ENCODE measurements at places on chromosomes 11 and 22.

GRCh38 chr22:25478528-25478927 lies 85.9 kb upstream of the GRK3 start:
- DNase-seq: no peak

DNA sequence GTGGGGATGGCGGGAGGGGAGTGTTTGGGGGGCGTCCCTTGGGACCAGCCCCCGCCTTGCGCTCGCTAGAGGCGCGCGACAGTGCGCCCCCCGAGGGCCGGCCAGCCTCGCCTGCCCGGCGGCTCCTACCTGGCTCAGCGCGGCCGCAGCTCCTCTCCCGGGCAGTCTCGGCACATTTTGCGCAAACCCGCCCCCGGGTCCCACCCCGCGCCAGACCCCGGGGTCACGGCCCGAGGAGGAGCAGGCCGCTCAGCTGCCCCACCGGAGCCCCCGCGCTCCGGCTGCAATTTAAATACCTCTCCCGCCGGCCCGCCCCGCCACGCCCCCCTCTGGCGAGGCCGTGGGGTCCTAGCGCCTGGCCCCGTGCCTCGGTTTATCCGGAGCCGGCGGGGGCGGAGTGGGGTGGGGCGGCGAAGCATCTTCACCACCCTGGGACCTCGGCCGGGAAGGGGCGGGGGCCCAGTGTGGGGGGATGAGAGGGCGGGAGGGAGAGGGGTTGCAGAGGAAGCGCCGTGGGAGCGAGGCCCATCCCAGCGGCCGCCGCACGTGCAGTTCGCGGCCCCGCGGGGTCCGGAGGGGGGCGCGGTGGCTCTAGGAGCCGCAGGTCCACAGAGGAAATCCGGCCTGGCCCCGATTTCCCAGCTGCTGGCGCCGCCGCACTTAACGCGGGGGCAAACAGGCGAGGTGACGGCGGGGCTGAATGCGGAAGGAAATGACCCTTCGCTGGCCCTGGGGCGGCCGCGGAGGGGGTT lies at the start of gene LRRC32:
Gene LRRC32 (minus strand): TSS at position 263 of the 752 bp plus-strand sequence. CDS start 4,793 bp downstream, outside the sequence.
- DNase-seq: no peak

GRCh38 chr22:47784991-47785390 lies 1022.5 kb downstream of the TBC1D22A start:
- no peak for DNase-seq

- DNase-seq: peak; percentile 32
These were observed 35.3 kb downstream of the BCR start for GRCh38 chr22:23215294-23216241.

DNA sequence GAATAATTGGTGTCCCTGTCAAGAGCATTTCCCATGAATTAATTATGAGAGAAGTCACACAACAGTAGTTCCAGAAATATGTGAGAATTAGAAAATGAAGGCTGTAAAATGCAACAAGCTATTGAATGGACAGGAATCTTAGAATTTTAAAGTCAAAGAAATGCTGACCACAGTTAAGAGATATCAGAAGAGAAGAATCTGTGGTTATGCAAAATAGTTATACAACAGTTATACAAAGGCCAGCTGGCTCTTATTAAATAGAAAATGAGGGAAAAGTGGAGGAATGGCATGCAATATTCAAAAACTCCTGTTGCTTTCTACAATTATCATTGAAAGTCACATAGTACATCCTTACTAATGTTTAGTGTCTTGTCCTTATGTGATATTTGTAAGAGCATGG lies 27.4 kb downstream of the CASP12 start:
- DNase-seq: peak; percentile 67

DNA sequence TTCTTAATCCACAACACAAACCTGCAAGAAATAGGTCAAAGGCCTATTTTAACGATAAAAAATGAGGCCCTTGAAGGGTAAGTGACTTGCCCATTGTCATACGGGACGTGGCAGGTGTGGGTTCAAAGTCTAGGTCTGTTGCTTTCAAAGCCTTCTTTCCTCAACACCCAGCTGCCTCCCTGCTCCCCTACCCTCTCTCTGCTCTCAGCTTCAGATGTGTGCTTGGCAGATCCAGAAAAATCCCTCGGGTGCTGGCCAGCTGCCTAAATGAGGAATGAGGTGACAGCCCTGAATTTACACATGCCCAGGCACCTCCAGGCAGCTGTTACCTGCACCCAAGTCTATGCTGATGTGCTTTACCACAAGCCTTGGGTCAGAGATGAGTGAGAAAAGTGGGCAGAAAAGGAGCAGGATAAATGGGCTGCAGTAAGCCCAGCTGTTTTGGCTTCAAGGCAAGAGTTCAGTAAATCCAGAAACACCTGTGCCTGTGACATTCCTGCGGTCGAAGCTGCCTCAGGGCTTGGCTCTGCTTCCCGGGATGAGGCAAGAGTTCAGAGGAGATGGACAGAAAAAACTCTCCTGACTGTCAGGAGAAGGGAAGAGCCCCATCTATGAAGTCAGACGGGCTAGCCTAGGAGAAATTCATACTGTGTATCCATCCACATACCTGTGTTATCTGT lies 49.9 kb upstream of the LDLRAD3 start:
- DNase-seq: peak; percentile 70

GRCh38 chr11:3126207-3126865 lies 38.8 kb downstream of the OSBPL5 start:
- no peak for DNase-seq

DNA sequence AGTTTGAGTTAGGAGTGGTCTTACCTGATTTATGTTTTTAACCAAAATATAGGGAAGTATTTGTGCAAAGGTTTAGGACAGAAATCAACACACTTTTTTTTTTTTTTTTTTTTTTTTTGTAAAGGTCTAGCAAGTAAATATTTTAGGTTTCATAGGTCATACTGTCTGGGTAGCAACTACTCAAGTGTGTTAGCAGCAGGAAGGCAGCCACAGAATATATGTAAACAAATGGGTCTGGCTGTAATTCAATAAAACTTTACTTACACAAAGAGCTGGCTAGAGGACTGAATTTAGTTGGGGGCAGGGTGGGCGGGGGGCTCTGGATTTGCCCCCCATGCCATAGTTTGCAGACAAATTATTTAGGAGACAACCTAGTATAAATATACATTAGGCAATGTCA lies 510.4 kb downstream of the NELL1 start:
- DNase-seq: no peak
